Stimulated activated CD8-positive, alpha-beta memory T cell treated with anti-CD3 and anti-CD28 coated beads, Interleukin-2, amount 100 ng/mL, for 1 hour (primary cell): ENCODE measurements at places on chromosomes 3 and 15.

DNA sequence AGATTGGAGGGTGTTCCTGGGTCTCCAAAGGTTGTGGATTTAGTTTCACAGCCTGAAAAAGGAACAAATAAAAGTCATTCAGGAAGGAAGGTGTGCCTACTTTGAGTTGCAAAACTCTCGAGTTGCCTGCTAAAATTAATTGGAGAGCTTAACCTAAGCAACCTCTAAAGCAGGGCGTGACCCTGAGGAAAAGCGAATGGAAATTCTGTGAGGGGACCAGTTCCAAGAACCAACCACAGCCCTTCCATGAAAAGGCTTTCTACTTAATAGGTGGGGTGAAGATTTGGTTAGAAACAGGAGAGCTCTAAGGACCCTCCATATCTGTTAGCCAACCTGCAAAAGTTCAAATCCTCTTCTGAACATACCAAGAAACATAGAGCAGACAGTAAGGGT is 1.5 kb downstream of the CD80 start:
- no peak for DNase-seq

DNA sequence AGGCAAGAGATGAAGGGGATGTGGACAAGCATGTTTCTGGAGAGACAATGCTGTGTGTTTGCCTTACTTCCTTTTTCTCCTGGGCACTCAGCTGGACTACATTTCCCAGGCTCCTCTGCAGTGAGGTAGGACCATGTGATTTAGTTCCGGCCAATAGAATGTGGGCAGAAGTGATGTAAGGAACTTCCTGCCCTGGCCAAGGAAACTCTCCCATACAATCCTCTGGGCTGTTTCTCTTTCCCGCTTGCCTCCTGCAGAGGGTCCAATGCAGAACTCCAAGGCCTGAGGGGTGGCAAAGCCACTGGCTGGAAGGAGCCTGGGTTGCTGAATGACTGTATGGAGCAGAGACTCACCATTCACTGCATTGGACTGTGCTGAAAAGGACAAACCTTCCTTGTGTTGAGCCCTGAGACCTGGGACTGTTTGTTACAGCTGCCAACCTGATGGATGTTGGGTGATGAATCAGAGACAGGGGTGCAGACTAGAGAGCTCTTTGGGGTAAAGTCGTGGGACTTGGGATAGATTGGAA is 82.7 kb upstream of the SLC6A6 start:
- no peak for DNase-seq

- DNase-seq, result no peak
These were observed 683.5 kb downstream of the NR2F2 start for GRCh38 chr15:97014001-97014400.

DNA sequence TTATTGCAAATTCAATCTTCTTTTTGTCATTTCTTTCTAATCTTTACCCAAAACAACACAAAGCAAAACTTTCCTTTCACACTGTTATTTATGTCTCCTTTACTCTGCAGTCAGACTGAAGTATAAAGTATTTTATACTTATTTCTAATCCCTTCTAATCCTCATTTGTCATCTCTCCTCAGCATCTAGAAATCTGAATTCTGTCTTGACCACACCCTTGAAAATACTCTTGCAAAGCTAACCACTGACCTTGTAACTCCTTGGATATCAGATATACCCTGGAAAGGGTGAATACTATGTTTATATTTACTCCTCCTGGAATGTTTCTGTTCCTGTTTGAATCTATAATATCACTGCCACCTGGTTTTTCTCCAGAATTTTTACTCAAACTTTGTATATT is 481.1 kb downstream of the ZNF385D start:
- no peak for DNase-seq

- no peak for DNase-seq
These were observed 138.4 kb downstream of the NUP210 start for GRCh38 chr3:13281507-13282357.

GRCh38 chr3:136247855-136248590 is 2.1 kb upstream of the PCCB start:
- no peak for DNase-seq

GRCh38 chr15:77714555-77714954 is 81.8 kb upstream of the LINGO1 start:
- no peak for DNase-seq

- no peak for DNase-seq
These were observed 37.7 kb downstream of the PXK start for GRCh38 chr3:58370407-58370806.

DNA sequence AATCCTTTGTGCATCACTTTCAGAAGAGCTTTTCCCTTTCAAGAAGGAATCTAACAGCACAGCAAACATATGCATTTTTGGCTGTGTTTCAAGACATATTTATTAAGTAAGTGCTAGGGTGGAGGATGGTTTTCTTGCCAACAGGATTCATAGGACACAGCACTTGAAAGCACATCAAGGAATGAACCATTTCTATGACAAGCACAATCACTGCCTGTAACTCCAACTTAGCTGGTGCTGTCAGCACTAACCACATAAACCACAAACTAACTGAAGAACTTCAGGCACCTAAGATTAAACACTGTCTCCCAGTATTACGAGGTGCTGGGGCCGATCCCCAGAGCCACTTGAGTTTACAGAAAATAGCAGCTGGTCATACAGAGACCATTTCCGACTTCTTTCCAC is 35.4 kb upstream of the SPRED1 start:
- DNase-seq, result no peak

- DNase-seq, result no peak
These were observed 437.7 kb downstream of the DIPK2A start for GRCh38 chr3:144409319-144409718.

DNA sequence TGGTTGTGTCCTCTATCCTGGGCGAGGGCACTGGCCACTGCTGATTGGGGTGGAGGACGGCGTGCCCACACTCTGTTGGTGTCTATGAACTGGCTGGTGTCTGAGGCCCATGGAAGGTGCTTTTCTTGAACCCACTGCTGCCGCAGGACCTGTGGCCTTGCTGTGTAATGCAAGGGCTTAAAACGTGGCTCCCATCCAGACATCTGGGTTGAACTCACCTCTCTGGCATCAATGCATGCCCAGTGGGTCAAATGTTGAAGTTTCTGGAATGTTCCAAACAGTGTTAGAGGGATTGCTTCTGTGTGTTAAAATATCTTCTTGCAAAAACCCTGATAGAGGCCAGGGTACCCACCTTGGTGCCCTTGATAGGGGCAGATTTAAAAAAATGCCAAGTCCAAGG is 42.6 kb downstream of the FAM3D start:
- no peak for DNase-seq

- DNase-seq, result no peak
These were observed 65.8 kb downstream of the TPRG1 start for GRCh38 chr3:189237526-189237925.

DNA sequence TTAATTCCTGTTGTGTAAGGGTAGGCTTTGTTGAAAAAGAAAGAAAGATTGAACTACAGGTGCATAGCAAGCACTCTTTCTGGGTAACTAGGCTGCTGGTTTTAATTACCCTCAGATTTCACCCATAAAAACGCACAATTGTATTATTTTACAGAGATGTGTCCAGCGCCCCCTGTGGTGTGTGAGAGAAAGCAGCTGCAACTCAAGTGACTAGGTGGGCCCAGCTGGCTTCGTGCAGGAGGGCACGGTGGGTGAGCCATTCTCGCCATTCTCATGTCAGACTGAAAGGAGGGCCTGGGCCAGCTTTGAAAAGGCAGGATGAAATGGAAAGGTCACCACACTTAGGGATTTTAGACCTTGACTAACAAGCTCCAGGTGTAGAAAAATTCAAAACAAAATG is 122.6 kb downstream of the LRIG1 start:
- no peak for DNase-seq

DNA sequence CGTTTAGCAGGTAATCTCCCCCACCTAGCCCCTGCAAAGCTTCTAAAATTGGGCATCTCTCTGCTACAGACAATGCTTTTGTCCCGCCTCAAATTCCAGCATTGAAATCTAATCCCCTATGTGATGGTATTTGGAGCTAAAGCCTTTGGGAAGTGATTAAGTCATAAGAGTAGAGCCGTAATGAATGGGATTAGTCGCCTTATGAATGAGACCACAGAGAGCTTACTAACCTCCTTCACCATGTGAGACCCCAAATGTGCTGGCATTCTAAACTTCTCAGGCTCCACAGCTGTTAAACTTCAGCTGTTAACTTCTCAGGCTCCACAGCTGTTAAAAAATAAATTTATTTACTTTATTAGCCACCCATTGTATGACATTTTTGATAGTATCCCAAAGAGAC is 374.2 kb upstream of the BCHE start:
- no peak for DNase-seq

DNA sequence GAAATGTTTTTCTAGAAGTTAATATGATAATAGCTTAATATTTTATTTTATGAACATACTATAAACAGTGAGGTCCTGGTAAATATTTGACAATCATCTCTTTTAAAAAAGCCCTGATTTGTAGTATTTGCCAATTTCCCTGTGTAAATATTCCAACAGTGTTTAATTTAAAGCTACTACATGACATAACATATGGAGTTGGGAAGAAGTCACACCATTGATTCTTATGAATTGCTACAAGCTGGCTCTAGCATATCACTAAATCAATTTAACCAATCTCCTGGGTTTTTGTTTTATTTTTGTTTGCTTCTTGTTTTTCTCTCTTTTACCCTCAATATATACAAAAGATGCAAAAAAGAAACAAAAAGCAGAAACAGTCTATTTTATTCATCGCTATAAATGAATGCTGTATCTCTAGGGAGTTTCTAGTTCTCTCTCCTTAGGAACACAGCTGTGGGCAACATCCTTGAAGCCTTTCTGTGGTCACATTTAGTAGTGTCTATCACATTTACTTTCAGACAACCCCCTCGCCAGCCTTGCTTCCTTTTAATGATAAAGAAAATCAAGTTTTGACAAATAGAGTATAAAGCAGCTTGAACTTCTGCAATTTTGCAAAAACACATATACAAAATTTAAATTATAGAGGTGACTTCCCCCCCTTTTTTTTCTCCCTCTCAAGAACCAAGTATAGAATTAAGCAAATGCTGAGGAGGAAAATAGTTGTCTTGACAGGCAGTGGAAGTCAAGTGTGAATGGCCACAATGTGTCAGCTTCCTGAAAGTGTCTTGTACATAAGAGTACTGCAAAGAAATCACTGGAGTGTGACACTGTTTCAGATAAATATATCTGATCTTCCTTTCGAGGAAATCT is 21.4 kb downstream of the CCR1 start:
- DNase-seq, result no peak

DNA sequence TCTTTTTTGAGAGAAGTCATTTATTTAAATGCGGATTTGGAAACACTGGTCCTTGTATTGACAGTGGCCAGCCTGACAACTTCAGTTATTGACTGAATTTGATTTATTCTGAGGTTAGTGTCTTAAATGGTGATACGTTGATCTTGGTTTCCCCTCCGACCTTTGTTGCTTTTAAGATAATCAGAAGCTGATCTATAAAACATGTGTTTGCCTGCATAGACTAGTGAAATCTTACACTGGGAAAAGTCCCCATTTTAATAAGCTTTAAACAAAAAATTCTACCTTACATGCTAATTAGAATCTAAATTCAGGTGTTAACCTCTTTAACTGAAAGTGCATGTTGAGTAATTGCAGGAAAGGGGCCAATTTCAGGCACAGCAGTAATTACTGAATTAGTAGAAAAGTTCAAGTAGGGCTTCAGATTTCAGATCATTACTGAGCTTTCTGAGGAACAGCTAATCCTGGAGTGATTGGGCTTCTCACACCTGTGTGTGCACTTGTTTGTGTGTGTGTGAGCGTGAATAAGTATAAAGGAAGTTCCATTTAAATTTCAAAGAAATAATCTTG is 221.4 kb downstream of the SOX2 start:
- DNase-seq, result no peak

DNA sequence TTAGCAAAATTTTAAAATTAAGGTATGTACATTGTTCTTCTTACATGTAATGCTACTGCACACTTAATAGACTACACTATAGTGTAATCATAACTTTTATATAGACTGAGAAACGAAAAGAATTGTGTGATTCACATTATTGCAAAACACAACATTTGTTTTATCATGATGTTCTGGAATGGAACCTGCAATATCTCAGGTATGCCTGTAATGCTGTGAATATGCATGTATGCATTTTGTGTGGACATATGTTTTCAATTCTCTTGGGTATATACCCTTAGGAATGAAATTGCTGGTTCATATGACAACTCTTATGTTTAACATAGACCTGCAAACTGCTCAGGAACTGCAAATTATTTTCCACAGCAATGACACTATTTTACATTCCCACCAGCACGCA is 38.6 kb upstream of the TJP1 start:
- DNase-seq, result no peak

DNA sequence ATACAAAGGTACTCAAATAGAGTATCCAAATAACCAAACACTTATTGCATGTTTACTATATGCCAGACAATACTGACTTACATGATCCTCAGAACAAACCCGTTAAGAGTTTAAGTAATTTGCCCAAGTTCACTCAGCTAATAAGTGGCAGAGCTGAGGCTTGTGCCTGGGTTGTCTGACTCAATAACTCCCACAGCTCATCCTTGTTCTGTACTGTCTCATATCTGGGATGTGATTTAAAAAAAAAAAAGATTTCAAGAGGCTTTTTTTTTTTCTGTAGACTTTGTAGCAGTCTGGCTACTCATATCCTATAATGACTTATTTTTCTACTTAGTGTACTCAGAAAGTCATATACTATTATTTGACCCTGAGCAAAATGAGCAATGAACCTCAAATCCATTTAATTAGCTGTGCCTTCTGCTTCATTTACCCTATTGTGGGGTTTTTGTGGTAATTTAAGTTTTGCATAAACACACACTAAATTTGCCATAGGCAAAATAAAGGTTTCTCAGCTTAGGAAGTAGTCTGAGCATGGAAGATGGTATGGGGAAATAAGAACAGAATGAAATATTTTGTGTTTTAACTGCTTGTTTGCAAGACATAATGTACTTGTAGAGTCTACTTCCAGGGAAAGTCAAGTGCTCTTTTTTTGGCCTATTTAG is 3.1 kb downstream of the NSUN3 start:
- DNase-seq, result no peak
